Mammary epithelial cell (primary cell): ENCODE measurements at places on chromosomes 5 and 9.
A peak's percentile ranks its signal among the peaks of the same experiment; 100 is the strongest.

DNA sequence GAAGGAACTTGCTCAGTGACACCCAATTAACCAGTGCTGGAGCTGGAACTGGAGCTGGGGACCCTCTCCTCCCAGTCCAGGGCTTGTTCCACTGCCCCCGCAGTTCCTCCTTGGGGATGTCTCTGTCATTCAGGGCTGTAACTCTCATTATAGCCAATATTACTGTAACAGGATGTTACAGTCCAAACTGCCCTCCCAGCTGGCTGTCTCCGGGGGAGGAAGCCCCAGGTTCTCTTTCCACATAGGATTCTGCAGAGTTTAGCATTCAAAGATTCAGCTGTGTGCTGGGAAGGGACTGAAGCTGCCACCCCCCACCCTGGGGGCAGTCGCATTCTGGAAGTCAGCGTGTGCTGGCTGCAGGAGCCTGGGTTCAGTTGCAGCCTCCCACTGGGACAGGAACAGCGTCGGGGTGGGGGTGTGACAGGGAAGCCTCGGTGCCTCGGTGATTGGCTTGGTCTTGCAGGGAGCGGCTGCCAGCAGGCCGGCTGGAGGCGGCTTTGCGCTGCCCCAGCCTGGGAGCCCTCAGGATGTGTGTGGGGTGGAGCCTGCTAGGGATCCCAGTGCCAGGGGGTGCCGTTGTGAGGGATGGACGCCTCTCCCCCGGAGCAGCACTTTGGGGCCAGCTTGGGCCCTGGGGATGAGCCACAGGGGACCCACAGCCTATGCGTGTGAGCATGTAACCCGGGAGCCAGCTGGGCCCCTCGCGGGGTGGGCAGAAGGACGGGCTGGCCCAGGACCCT is 101.1 kb downstream of the RGS3 start:
- DNase-seq: peak; percentile 85

- no peak for DNase-seq
Measured at GRCh38 chr5:150291388-150292385, 2.1 kb upstream of the CAMK2A start.

GRCh38 chr5:171913987-171914273 is 92.5 kb downstream of the FBXW11 start:
- DNase-seq: no peak

DNA sequence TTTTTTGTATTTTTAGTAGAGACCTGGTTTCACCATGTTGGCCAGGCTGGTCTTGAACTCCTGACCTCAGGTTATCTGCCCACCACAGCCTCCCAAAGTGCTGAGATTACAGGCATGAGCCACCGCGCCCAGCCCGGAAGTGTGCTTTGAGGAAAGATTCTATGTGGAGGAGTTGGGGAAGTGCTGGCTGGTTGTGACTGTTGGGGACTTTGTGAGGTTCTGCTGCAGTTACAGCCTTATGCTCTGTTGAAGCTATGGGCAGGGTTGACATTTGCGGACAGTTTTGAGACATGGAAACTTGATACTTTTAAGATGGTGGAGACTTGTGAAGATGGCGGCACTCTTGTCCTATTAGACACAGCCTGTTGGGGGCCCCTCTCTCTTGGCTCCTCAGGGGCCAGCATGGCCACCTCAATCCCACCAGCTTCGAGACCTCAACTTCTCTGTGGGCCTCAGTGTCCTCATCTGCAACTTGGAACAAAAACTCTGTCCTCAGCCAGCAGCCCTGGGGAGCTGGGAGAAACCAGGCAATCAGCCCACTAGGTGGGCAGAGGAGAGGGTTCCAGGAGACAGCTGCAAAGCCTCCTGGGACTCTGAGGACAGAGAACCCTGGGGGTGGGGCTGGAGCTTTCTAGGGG is 24.9 kb downstream of the C9orf50 start:
- no peak for DNase-seq

GRCh38 chr5:14650052-14650451 is 14.5 kb upstream of the OTULIN start:
- DNase-seq: no peak

GRCh38 chr5:17114233-17114632 is 103.2 kb upstream of the BASP1 start:
- DNase-seq: no peak
